ENCODE measurements at places on chromosomes 4 and X.

GRCh38 chr4:79209822-79210635 lies 115.8 kb downstream of the NAA11 start:
- no peak for DNase-seq

- no peak for DNase-seq
Observed at GRCh38 chrX:2854918-2855317, 26.2 kb downstream of the GYG2 start.

DNA sequence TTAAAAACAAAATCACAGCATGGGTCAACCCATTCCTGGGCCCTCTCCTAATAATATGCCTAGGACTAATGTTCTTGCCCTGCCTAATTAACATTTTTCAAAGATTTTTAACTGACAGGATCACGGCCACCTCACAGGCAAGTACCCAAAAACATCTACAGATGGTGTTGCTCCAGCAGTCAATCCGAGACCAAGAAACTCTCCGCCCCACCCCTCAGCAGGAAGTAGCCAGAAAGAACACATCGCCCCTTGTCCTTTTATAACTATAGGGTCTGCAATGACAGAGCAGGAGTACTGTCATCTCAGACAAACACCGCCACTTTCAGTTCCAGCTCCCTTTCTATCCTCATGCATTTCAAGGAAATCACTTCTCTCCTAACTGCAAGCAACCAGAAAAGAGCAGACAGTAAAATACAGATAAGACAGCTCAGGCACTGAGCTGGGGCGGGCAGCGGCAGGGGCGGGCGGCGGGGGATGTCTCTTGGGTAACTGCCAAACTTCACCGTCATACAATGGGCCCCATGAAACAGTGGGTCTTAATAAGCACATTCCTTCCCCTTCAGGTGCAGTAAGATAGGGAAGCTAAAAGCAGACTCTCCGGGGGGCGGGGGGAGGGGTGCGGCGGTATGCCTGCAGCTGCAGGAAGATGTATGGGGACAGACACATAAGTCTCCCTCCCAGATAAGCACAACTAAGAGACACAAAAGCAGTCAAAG lies 67.4 kb downstream of the ZNF182 start:
- no peak for DNase-seq

GRCh38 chrX:37896511-37896890 lies 49.1 kb upstream of the DYNLT3 start:
- DNase-seq, result no peak

GRCh38 chrX:88982933-88983332 lies 235.9 kb downstream of the CPXCR1 start:
- DNase-seq, result no peak

- DNase-seq, result no peak
Observed at GRCh38 chrX:85213792-85214530, 29.6 kb downstream of the SATL1 start.

DNA sequence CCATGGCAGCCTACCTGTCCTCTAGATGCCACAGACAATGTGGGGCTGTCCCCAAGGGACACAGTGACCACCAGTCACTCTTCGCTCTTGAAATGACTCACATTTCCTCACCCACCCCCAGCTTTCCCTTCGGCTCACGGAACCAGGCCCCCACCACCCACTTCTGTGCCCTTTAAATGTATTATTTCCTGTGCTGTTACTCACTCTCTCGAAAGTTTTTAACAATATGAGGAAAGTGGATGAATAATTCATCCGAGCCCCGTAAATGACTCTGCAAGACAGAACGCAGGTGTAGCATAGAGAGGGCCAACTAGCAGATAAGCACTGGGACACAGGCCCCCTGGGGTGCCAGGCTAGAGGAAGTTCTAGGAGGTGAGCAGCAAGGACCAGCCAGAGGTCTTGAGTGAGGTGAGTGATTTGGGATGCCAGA lies 179.5 kb upstream of the TBL1X start:
- DNase-seq, result no peak

DNA sequence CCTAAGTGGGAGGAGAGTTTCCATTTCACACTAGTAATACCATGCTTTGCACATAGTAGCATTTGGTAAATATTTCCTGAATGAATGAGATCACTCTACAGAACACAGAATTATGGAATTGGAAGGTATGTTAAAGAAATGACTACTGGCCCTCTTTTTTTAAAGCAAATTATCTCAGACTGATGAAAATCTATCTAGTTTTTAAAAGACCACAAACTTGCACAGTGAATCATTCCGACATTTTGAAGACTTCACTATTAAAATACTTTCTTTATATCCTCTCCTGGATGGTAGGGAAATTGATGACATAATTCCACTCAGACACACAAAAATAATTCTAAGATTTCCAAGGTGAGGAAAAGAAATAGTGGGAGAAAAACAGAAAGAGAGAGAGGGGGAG lies 68.4 kb upstream of the ETNPPL start:
- DNase-seq, result no peak

DNA sequence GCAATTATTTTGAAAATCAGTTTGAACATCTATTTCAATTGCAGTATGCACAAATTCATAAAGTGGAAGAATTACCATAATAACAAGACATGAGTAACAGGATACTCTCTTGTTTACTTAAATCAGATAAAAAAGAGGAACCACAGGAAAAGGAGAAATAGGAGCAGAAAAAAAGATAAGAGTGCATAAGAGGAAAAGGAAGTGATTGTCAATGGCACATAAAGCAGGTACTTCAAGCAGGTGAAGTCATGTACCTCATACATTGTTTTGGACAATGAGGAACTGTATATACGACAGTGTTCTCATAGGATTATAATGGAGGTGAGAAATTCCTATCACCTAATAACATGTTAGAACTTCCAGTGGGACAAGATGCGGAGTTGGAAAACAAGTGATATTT lies 334.5 kb upstream of the PCDH7 start:
- DNase-seq, result no peak

DNA sequence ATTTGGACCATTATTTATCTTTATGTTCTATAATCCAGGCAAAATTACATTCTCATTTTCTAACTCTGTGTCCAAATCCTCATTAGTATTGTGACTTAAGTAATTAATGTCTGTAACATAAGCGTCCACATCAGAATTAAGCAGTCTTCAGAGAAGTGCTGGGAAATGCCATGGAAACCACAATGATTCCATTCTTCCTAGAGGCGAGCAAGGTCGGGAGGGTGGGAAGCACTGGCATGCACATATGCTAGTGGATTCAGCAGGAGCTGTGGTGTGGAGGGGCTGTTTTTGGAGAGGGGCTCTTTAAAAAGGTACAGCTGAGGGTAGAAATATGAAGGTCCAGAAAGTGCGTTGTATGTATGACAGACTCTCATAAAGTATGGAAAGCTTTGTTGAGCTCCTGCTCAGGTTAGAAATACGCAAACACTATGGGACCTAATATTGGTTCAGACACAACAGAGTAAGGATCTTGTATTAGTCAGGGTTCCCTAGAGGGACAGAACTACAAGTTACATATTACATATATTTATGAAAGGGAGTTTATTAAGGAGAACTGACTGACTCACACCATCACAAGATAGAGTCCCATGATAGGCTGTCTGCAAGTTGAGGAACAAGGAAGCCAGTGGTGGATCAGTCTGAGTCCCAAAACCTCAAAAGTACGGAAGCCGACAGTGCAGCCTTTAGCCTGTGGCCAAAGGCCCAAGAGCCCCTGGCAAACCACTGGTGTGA lies 61.5 kb downstream of the GLRA2 start:
- DNase-seq, result no peak

- no peak for DNase-seq
Observed at GRCh38 chrX:68365341-68365740, 68.0 kb downstream of the OPHN1 start.

DNA sequence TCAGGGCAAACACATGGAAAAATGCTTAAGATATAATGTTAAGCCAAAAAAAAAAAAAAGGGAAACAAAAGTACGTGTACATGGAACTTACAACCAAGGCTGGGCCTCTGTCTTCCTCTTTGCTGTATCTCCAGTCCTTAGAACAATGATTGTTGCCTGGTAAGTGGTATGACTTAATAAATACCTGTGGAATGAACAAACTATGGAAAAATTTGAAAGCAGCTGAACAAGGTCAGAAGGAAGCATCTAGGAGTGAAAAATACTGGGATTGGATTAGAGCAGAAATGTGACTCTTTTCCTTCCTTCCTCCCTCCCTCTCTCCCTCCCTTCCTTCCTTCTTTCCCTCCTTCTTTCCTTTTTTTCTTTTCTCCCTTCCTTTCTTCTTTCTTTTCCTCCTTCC lies 54.2 kb upstream of the SMIM10 start:
- no peak for DNase-seq

- DNase-seq, result no peak
Observed at GRCh38 chr4:40808926-40809457, 59.2 kb downstream of the NSUN7 start.

DNA sequence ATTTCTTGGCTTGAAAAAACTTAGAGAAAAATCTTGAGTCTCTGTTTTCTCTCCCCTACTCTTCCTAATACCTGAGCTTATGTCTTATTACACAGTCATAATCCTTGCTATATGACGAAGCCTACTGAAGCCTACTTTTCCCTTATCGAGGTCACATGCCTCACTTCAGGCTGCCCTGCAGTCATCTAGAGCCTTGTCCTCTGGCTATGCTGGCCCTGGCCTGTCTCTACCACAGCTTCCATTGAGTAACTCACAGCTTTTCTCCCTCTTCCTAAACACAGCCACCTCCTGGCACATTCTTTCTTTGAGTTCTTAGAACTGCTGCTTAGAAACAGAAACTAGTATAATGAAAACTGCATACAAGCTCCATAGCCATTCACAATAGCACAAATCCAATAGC lies 1698.3 kb downstream of the STIM2 start:
- DNase-seq, result no peak

- no peak for DNase-seq
Observed at GRCh38 chrX:335758-336155, 17.2 kb upstream of the GTPBP6 start.

DNA sequence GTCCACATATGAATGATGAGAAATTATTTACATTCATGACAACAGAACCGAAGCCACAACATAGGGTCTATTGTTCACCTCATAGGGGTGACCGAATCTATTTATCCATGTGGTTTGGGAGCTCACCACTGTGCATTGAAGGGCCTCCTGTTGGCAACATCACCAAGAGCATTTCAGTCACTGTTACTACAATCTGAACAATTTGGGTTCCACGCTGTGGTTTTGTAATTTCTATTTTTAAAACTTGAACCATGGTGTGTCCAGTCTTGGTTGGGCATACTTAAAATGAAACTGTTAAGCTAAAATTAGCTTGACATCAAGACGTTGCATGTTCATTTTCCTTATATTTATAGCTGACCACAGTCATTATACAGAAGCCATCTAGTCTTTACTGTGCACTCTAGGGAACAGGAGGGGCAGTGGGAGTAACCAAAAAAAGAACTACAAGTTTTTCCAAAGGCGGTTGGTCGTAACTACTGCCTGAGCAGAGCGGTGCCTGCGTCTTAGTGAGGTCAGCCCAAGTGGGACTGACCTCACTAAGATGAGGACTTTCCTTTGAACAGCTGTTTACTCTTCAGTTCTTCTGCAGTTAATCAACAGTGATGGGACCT lies 192.1 kb downstream of the SPRY1 start:
- peak; percentile 18 for DNase-seq

GRCh38 chrX:21932292-21933002 lies 8.1 kb upstream of the SMS start:
- no peak for DNase-seq

GRCh38 chrX:139025816-139026215 lies 314.3 kb upstream of the FGF13 start:
- DNase-seq, result no peak

DNA sequence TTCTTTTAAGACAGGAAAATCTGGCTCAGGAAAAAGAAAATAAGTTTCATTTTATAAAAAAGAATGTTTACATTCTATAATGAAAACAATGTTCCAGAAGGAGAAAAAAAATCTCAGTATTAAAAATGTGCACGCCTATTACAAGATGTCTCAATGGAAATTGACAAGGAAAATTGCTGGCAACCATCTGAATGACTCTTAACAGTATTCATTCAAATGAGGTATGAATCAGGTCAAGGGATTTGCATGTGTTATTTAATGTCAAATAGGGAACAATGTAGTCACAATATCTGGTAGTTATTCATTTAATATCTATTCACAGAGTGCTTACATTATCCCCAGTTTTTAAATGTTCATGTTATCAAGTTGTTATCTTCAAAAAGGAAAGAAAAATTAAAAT lies 208.4 kb upstream of the TRAM1L1 start:
- no peak for DNase-seq
